D341Med (cell line): ENCODE measurements at places on chromosomes 16 and 17.

GRCh38 chr17:79777894-79778503, at the start of gene CBX2:
TSS of gene CBX2 (plus strand) at chr17:79778148. CDS start at chr17:79778236, 88 bp downstream.
- peak; percentile 100 for DNase-seq

DNA sequence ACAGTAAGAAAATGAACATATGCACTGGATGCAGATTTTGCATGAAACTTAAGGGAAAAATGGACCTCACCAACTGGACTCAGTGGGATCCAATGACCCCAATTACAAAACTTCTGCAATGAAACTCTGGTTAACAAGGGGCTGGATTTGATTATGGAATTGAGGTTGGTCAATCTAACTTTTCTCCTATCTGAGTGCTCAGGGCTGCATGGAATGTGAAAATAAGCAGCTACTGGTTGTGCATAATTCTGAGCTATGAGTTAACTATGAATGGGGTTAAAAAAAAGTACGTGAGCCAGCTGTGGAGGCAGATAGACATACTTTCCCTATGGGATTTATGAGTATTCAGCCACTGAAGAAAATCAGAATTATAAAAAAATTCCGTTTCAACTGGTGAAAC, 9.2 kb downstream of the FAM20A start:
- no peak for DNase-seq

GRCh38 chr17:28131599-28131998, 89.1 kb downstream of the NLK start:
- no peak for DNase-seq

GRCh38 chr17:34645594-34645993, 66.2 kb downstream of the TMEM132E start:
- no peak for DNase-seq

GRCh38 chr17:47841488-47842291, 617 bp upstream of the SCRN2 start:
- no peak for DNase-seq

- DNase-seq, result peak; percentile 60
Observed at GRCh38 chr17:77145612-77146245, 5.0 kb downstream of the SEC14L1 start.

GRCh38 chr16:66842765-66843164, 1.4 kb upstream of the CA7 start:
- DNase-seq, result no peak

- no peak for DNase-seq
Observed at GRCh38 chr17:31674305-31674704, 184.7 kb downstream of the COPRS start.

GRCh38 chr17:2215616-2216364, 87.8 kb downstream of the SMG6 start:
- DNase-seq, result peak; percentile 26

GRCh38 chr17:60631119-60631518, 31.1 kb downstream of the PPM1D start:
- no peak for DNase-seq

- DNase-seq, result no peak
Observed at GRCh38 chr16:301950-302349, 19.0 kb downstream of the PDIA2 start.

GRCh38 chr17:46776298-46777005, 42.0 kb downstream of the WNT3 start:
- no peak for DNase-seq

DNA sequence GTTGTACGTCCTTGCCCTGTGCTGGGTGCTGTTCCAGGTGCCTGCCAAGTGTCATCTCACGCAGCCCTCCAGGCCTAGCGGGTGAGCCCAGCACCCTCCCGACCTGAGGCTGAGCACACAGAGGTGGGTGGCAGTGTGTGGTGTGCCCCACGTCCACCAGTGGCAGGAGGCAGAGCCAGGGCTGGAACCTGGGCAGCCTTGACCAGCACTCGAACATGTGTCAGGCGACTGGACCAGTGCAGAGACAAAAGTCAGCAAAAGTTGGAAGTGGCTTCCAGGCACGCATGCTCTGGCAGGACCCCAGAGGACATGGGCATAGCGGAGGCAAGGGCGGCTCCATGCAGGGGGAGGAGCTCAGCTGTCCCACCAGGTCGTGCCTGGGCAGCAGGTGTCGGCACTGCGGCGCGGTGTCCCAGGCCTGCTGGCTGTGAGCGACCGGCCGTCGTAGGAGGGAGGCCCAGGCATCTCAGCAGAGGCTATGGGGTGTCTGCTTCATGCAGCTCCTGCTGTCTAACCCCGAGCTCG, 35.8 kb downstream of the COX4I1 start:
- no peak for DNase-seq

DNA sequence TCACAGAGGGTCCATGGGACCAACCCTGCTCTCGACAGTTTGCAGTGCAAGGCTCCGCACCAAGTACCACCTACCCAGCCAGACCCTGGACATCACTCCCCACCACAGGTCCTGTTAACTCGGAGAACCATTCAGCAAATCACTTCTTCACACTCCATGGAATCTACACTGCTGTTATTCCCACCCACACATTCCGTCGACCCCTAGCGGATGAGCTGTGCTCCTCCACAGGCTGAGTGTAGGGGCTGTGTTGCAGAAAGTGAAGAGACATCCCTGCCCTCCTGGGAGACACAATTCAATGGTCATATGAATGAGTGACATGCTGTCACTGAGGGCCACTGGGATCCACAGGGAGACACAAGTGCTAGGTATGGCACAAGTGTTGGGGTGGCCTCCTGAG, 27.5 kb downstream of the MPG start:
- no peak for DNase-seq

DNA sequence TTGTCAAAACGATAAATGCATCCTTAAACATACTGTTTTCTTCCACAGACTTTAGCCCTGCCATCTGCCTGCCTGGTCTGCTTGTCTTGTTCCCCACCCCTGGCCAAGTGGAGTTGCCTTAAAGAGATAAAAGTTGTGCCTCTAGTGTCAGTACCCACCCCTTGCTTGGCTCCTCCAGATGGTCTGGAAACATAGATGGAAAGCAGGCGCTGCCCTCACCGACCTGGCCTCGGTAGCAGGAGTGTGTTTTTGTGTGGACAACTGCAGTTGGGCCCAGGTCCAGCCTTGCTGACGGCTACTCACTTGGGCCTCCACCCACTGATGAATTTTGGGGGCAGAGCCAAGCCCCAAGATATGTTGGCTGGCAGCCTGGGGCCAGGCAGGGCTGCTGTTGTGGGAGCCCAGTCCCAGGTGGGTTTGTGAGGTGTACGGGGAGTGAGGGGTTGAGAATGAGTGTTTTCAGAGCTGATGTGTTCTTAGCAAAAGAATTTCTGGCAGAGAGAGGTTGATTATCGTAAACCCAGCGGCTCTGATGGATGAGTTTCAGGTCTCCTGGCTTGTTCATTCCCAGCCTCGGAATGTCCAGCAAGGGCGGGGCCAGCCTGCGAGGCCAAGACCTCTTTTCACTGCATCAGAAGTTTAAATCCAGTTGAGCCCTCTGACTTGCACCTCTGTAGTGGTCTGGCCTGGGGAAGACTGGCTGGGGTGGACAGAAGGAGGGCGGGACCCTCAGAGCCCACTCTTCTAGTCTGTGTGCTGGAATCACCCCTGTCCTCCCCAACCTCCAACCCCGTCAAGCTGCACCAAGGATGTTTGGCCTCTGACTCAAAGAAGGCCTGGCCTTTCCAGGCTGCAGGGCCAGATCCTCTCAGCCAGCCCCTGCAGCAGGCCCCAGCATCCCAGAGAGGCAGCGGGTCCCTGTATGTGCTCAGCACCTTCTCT, 179.7 kb downstream of the RAB11FIP4 start:
- DNase-seq, result peak; percentile 29

GRCh38 chr16:73000020-73000906, 47.7 kb downstream of the ZFHX3 start:
- DNase-seq, result no peak

GRCh38 chr16:19005561-19006445, 22.1 kb downstream of the TMC7 start:
- DNase-seq, result no peak

GRCh38 chr16:15694499-15694898, 44.5 kb downstream of the NDE1 start:
- DNase-seq, result no peak

DNA sequence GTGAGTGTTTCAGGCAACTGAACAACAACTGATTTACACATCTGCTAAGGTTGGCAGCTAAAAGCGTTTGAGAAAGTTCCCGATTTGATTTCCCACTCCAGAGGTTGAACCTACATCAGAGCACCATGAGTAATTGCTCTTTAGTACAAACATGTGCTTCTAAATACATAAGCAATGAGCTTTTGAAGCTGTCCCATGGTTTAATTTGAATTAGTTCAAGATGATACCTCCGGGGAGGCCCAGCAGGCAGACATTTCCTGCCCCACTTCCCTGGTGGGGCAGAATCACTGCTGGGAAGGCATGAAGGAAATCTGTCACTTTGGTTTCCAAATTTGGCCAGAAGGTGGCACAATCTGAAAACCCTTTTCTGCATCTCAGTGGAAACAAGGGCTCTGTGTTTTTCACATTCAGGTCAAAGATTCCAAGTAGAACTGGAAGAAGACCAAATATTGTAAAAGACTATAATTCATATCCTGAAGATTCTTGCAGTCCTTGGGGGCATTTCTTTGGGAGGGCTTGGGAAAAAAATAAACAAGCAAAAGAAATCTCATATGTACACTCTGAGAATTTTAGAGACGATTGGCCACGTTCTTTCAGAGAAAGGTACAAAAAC, 176.2 kb upstream of the FAM20A start:
- peak; percentile 70 for DNase-seq

DNA sequence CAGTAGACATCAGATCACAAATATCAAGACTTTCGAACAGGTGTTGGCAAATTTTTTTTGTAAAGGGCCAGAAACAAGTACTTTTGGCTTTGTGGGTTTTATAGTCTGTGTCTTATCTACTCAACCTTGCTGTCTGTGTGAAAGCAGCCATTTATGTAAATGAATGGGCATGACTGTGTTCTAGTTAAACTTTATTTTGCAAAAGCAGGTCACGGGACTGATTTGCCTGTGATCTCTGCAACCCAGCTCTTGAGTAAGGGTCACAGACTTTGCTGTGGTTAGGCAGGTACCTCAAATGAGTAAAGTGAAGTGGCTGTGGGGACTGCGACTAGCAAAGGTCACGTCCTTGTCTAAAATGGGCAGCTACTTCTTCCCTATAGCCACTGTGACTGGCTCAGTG, 136.5 kb downstream of the FTO start:
- no peak for DNase-seq

GRCh38 chr16:80369138-80369958, 171.4 kb upstream of the DYNLRB2 start:
- no peak for DNase-seq

GRCh38 chr17:79374807-79375206, 236.0 kb downstream of the RBFOX3 start:
- peak; percentile 63 for DNase-seq

DNA sequence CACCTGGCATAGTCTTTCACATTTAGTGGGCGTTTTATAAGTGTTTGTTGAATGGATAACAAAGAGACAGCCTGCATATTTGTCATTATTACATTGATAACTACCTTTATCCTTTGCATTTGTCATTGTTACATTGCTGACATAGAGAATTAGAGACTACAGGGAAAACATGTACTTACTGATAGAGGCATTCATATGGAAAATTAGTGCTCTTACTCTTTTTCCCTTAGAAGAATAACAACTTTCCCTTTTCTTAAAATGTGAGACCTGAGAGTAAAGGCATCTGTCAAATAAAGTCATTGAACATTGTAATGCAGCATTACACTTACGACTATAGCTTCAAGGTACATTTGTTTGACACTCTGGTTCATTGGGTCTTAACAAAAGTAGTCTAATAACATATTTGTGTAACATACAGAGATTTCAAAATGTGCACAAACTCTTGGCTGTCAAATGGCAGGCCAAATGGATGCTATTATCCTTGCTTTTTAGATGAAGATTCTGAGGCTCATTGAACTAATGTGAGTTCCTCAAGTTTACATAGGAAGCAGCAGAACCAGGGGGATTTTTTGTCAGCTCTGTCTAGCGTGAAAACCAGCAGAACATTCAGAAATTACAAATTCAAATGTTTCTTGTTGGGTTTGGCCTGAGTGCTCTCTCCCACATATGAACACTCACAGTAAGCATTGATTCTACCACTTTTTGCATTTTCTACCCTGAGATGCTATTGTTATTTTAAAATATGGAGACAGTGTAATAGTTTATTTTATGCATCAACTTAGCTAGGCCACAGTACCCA, 28.5 kb downstream of the SMIM36 start:
- no peak for DNase-seq

DNA sequence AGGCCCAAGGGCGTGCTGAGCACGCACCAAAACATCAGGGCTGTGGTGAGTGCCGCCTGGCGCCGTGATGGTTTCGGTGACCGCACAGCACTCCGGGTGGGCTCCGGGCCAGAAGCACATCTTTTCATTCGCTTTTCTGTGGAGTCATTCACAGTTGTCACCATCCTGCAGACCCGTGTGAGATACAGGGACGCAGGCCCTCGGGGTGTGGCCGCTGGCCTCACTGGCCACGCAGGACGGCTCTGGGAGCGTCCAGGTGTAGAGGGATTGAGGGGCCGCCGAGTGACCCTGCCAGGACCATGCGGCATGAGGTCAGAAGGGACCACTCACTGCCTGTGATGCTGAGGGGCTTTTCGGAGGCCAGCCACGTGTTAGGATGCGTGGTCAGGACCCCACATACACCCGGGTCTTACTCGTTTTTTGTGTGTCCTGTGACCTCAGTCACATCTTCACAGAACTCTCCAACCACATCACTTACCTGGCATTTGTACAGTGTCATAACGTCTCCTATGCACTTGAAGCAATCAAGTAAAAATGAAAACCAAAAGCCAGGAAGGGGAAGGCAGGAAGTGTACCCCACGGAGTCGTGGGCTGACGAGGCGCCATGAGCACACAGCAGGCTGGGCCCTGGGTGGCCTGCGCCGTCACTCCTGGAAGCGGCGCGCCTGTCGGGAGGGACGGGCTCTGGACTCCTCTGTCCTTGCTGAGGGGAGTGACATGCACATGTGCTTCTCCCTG, 7.8 kb downstream of the ACSF3 start:
- DNase-seq, result no peak

DNA sequence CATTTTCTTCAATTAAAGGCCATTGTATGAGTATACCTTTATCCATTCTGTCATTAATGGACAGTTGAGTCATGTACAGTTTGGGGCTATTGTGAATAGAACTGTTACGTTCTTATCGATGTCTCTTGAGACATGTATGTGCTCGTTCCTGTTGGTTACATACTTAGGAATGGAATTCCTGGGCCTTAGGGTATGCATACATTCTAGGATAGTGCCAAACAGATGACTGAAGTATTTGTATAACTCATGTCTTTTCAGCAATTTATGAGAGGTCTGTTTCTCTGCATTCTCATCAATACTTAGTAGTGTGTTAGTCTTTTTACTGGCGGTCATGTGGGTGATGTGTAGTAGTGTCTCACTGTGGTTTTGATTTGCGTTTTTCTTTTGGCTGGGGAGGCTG, 81.2 kb downstream of the USP22 start:
- no peak for DNase-seq

GRCh38 chr17:7001318-7001961, 5.6 kb downstream of the ALOX12 start:
- DNase-seq, result no peak
